ENCODE measurements at places on chromosomes 6 and 20. TPM values are rescaled to one million over a fixed set of nuclear protein-coding genes. Genes with fewer than 3 reads are reported as not detected.

The ENPP4 gene
- polyA plus RNA-seq = 16.1 TPM

DNA sequence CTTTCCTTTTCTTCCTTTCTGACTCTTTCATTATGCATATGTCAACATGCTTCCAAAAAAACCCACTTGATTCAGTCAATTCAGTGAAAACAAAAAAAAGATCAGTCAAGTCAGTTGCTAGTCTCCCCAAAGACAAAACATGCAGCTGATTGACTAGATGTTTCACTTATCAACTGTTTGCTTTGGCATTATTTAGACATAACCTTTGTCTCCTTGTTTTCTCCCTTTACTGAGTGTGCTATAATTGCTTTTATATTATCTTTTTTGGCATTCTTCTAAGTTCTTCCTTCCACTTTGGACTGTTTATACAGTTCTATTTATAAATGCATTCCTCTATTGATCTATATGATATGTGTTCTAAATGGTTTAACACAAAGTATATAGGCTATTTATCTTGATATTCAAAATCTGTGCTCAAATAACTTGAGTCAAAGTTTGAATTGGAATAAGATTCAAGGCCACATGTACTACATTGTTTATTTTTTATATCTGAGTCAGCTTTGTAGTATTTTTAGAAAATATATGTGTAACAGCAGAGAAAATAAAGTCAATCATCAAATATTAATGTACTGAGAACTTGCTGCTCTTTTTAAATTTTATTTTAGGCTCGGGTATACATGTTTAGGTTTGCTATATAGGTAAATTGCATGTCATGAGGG, 260.5 kb downstream of the CENPW start:
- DNase-seq = no peak

The C6orf52 gene
- 2.5 TPM for polyA plus RNA-seq

The CAPN11 gene
- polyA plus RNA-seq = 0.14 TPM

- DNase-seq = no peak
Observed at GRCh38 chr6:147126618-147127022, 77.6 kb upstream of the STXBP5 start.

The UNC5CL gene
- 7.9 TPM for polyA plus RNA-seq

GRCh38 chr6:14734416-14735340, 511.2 kb upstream of the JARID2 start:
- DNase-seq = no peak

GRCh38 chr20:57899554-57899953, 189.7 kb upstream of the PMEPA1 start:
- no peak for DNase-seq

- no peak for DNase-seq
Observed at GRCh38 chr6:33297956-33298772, 578 bp downstream of the RGL2 start.

Measured in right renal pelvis (tissue), 4 donors.